ENCODE measurements at places on chromosomes 2 and 18.

DNA sequence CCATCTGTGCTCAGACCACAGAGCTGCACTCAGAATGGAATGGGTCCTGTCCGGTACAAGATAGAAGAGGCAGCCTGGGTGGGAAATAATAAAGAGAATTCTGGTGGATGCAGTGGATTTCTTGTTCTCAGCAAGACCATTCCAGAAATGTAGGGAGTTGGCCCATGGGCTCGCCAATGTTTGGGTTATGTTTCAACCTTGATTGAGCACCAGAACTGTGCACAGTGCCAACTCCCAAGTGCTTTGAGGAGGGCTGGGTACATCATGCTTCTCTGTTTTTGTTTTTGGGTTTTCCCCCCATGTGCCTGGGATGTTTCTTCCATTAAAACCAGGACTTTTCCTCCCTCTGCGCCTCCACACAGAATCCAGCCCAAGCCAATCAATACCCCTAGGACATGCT lies 304.1 kb downstream of the TNS1 start:
- DNase-seq, result no peak

- DNase-seq, result no peak
Observed at GRCh38 chr2:53751728-53752127, 15.9 kb upstream of the CHAC2 start.

DNA sequence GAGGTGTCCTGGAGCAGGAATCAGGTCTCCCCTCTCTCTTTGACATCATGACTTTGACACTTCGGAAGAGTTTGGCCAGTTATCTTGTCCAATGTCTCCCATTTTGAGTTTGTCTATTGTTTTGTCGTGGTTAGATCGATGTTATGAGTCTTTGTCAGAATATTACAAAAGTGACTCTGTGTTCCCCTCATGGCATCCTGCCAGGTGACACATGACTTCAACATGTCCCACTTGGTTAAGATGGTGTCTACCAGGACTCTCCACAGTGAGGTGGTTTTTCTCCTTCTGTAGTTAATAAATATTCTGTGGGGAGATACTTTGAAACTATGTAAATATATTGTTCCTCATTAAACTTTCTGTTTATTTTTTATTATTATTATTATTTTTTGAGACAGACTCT lies 76.6 kb upstream of the BZW1 start:
- peak; percentile 65 for DNase-seq

DNA sequence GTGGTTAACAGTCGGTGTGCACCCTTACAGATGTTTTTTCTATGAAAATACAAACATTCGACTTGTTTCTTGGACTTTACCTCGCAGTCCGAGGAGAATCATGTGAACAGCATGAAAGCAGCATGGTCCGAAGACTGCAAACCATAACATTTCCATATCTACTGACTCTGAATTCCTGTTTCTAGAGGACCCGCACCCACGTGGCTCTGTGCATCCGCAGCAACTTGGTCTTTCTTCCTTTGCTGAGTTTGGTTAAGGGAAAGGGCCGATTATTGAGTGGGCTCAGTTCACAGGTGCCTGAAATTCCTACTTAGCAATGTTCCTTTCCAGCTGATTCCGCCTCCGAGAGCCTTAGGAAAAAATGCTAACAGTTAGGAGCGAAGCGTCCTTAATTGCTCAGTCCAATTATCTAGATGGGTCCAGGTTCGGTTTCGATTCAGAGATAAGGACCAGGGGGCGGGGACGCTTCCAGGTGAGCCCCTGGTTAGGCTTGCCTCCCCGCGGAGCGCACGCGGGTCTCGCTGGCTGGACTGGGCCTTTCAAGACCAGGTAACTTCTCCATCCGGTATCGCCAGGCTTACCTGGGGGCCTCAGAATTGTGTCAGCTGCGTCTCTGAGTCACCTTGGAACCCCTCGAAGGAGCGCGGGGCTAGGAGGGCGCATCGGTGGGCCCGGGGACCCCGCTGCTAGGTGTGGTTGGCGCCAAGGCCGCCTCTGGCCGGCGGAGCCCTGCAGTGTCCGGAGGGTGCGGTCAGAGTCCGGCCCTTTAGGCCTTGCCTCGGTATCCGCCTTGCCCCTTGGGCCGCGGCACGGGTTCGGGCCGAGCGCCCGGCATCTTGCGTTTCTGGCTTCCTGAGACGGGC lies 1.1 kb upstream of the B3GNT2 start:
- no peak for DNase-seq

DNA sequence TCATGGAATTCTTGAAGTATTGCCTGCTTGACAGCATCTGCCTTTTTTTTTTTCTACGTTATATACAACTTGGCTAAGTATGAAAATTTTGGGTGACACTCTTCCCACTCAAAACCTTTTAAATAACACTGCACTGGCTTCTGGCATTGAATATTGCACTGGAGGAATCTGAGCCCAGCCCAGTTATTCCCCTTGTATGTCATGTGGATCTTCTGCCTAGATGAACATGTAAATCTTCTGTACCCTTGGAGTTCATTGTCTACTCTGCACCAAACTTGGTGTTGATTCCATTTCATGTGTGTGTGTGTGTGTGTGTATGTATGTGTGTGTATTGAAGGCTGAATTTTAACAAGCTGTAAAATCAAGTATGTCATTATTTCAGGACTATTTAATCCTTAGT lies 59.4 kb downstream of the NAPG start:
- no peak for DNase-seq

- DNase-seq, result no peak
Observed at GRCh38 chr18:15198116-15198389, 450.1 kb downstream of the ANKRD30B start.

DNA sequence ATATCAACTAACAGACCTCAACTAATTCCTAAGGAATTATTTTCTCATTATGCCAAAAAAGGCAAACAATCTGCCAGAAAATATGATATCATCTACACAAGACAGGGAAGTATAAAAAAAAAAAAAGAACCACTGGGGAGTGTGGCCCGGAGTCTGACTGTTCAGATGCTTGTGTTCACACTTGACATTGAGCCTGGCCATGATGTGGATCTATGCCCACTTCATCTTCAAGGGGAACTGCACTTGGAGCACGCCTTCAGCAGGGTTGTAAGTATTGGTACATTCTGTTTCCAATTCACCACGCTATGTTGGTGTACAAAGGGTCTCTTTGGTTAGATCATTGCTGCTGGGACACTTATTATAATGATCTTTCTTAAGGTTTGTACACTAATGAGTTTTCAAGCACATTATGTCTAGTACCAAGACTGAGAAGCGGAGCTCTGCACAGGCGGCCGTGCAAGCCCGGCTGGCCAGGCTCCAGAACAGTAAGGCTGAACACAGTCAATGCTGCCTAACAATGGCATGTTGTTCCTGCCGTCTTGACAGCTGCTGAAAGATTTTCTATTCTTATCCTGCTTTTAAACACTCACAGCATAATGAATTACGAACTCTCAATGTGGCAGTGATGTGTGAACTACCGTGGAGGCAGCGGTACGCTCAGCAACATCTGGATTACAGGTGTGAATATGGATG lies 788.4 kb upstream of the SOX11 start:
- no peak for DNase-seq
